Bone marrow (tissue), 2 donors: ENCODE measurements at places on chromosomes 13 and 19.
A peak's percentile ranks its signal among the peaks of the same experiment; 100 is the strongest.

GRCh38 chr19:2922987-2923386 lies 21.8 kb downstream of the ZNF77 start:
- no peak for DNase-seq

GRCh38 chr13:71610876-71611275 lies 256.1 kb downstream of the DACH1 start:
- peak; percentile 8 for DNase-seq

- no peak for DNase-seq
Measured at GRCh38 chr19:30450100-30450499, 77.9 kb downstream of the ZNF536 start.

DNA sequence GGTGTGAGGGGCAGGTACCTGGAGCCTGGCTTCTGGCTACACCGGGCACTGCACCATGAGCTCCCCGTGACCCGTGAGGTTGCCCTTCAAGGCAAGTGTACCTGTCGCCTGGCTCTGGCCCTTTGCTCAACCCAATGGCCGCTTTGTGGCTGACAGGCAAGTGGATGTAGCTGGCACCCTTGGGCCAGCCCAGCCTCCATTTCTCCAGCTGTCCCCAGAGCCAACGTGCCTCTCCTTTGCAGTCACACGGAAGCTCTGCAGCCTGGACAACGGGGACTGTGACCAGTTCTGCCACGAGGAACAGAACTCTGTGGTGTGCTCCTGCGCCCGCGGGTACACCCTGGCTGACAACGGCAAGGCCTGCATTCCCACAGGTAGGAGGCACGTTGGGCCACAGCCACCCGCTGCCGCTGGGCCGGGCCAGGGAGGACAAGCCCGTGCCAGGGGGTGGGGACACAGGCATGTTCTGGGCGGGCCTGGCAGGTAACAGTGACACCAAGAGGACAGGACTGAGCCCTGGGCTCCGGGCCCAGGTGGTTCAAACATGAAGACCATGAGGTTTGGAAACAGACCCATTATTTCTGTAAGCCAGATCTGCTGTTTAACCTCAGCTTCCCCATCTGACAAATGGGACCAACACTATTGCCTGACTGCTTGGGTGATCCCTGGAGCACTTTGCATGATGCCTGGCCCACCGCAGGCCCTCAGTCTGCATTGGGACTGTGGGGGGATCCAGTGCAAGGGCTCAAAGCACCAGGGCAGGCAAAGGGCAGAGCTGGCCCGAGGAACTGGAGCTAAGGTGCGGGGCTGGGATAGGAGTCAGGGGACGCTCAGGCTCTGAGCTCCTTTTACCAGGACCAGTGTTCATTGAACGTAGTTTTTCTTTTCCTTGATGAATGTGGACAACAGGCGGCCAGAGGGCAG lies 17.5 kb upstream of the PROZ start:
- no peak for DNase-seq

- no peak for DNase-seq
Measured at GRCh38 chr19:4606921-4607678, 32.2 kb upstream of the TNFAIP8L1 start.

DNA sequence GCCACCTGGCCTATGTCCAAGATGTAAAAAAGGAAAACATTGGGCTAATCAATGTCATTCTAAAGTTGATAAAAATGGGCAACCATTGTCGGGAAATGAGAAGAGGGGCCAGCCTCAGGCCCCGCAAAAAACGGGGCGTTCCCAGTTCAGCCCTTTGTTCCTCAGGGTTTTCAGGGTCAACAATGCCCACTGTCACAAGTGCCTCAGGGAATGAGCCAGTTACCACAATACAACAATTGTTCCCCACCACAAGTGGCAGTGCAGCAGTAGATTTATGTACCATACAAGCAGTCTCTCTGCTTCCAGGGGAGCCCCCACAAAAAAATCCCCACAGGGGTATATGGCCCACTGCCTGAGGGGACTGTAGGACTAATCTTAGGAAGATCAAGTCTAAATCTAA lies 112.5 kb downstream of the ZNF486 start:
- no peak for DNase-seq

- DNase-seq = no peak
Measured at GRCh38 chr13:46385946-46386345, 1.1 kb downstream of the RUBCNL start.

GRCh38 chr19:35342430-35342829 lies 5.3 kb upstream of the FFAR1 start:
- no peak for DNase-seq

- no peak for DNase-seq
Measured at GRCh38 chr13:111977179-111977506, 89.8 kb upstream of the SOX1 start.

DNA sequence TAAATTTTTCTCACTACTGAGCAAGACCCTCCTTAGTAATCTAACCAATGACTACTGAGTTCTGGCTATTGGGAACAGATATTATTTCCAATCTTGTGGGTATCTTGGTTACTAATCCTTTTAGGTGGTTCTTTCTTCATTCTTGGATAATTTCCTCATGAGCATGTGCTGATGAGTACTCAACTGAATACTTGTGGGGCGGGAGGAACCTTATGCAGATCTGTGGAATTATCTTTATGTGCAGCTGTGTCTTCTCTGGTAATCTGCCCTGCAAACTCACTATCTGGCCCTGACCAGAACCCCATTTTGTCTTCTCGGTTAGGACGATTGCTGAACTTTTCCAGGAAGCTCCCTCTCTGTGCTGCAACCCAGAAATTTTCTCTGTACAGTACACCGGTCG lies 89.7 kb upstream of the TRPC4 start:
- no peak for DNase-seq

DNA sequence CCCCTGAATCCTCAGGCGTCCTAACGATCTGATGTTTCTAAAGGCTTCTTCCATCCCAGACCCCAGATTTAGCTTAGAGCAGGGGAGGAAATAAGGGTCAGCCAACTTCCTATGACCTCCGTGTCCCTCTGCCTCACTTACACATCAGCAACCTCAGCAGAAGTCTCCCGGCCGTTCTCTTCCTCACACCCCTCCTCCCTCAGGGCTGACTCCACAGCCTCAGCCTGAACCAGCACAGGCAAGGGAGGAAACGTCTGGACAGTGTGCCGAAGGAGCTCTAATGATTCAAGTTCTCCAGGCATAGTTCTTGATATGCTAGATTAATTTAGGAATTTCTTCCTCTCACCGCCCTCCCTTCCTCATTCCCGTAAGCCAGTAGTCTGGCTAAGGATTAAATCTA lies 121.4 kb downstream of the NUFIP1 start:
- no peak for DNase-seq

DNA sequence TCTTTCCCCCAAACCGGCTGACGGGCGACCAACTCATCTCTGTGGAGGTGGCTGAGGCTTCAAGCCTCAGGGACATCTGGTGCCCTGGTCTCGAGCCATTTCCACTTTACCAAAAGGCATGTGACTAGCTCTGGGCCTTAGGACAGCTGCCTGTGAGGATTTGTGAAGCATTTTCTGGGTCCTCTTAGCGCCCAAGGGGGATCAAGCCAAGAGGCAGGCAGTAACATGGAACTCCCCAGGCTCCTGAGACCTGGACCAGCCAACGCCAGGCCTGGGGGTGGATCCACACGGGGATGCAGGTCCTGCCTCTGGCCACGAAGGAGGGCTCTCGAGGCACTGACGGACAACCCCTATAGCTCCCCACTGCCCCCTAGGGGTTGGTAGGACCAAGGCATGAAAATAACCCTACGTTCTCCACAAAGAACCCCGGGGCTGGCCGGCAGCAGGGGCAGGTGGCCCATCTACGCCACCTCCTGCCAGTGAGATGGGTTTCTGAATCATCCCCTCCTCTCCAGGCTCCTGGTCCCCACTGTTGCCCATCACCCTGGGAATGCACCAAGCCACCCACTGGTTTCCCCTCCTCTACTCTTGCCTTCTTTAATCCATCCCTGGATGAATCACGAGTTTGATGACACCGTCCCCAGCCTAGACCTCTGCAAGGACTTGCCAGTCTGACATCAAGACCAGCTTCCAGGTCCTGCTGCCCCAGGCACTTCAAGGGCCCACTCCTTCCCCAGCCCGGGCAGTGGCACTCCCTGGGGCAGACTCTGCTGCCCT lies 7.0 kb upstream of the MYDGF start:
- no peak for DNase-seq

GRCh38 chr19:52695996-52696395 lies 38.8 kb downstream of the ZNF611 start:
- no peak for DNase-seq

- DNase-seq = no peak
Measured at GRCh38 chr19:46925548-46925950, 64.8 kb downstream of the ARHGAP35 start.
